ENCODE measurements at places on chromosomes 3 and 15.
A peak's percentile ranks its signal among the peaks of the same experiment; 100 is the strongest.

DNA sequence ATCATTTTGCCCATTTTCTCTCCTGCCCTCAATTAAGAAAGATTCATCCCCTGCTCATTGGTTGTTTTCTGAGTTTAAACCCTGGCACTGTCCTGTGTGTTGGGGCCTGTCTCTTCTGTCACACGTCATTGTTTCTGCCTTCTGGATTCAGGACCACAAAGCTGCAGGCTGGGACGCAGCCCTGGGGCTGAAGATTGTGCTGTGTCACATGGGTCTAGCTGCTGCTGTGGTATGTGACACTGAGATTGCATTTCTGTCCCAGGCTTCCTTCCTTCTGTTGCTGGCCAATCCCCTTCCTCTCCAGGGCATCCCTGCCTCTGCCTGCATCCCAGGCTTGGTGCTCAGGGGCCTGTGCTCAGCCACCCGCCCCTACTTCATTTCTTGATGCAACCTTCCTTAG, 28.9 kb downstream of the INSYN1 start:
- DNase-seq = no peak

- no peak for DNase-seq
Observed at GRCh38 chr15:70420948-70421482, 323.3 kb upstream of the TLE3 start.

GRCh38 chr15:74176262-74177214, 3.0 kb downstream of the ISLR start:
- DNase-seq = peak; percentile 69

GRCh38 chr3:162368417-162368816, 871.8 kb downstream of the OTOL1 start:
- DNase-seq = no peak

GRCh38 chr15:33341953-33342352, 31.2 kb downstream of the RYR3 start:
- DNase-seq = no peak

DNA sequence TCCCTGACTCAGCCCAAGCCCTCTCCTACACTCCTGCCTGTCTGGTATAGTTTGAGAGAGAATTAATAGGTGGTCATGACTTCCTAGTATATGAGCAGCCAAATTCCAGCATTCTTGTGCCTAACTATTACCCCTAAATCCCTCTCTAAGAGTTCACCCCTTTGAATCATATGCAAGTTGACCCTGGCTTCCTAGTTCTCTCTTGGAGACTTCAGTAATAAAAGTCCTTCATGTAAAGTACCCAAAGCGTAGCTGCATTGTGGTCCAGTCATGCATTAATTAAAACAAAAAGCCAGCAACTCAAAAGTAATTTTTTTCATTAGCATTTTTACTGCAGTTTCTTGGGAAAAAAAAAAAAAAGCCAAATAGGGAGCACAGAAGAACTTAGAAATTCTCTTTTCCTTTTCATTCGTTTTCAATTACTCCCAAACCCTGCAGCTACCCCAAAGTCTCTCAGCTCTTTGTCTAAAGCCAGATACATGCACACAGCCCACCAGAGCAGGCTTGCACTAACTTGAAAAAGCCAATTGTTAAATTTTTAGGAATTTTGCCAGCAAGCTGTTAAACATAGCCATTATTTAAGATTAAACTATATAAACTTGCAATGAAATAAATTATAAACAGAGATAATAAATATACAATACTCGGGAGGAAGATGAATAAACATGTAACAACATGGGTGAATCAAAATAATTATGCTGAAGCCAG, 50.1 kb upstream of the STT3B start:
- no peak for DNase-seq

GRCh38 chr15:31803388-31803884, 226.9 kb upstream of the CHRNA7 start:
- DNase-seq = no peak
